Aorta (tissue), 5 donors: ENCODE measurements at places on chromosomes 12 and 14.

- DNase-seq, result no peak
Measured at GRCh38 chr14:54002653-54003052, 46.0 kb upstream of the BMP4 start.

- DNase-seq, result no peak
Measured at GRCh38 chr14:82251494-82251893, 717.8 kb upstream of the SEL1L start.

DNA sequence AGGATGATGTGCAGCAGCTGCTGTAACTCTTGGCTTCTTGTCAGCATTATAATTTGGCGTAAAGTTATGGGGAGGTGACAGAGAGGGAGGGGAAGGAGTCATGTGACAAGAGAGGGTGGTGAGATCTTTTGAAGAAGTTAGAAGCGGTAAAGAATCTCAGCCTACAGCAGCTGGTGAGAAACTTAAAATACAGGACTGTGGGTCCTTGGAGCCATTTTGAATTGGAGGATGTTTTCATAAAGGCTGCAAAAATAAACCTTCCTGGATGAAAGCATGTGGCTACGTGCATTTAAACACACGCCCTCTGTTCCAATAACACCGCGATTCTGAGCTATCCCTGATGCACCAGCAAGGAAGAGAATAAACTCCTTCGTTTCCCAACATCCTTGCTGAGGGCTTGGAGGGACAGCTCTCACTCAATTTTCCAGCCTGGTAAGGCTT, 133.7 kb downstream of the TMEM30B start:
- DNase-seq, result no peak

DNA sequence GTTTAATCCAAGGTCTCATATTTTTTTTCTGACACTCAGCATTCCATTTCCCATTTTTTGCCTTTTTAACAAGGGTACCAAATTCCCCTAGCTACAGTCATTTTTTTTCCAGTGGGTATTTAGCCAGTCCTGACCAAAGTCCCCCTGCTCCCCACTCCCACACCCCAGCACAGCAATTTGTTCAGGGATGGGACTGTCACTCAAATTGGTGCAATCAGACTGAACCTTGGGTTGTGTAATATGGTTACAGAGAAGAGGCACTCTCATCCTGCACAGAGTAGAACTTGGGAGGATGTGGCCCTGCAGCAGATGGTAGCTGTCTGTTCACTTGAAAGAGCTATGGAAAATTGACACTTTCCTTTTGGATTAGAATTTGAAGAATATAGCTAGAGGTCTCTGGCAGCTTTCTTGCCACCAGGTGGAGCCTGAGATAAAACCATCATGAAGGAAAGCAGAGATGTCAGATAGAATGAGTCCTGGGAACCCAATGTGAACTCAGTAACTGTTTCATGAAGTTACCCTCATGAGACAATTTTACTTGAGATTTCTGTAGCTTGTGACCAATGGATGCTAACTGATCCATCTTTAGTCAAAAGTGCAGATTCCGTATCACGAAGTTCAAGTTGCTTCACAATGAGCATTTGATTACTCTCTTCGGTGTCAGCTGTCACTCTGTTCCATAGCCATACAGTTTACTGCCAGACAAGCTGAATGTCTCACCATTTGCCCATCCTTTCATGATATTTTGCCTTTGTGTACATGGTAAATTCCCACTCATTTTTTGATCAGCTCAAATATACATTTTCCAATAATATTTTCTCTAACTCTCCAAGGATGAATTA, 394.0 kb upstream of the SYT1 start:
- DNase-seq, result no peak

DNA sequence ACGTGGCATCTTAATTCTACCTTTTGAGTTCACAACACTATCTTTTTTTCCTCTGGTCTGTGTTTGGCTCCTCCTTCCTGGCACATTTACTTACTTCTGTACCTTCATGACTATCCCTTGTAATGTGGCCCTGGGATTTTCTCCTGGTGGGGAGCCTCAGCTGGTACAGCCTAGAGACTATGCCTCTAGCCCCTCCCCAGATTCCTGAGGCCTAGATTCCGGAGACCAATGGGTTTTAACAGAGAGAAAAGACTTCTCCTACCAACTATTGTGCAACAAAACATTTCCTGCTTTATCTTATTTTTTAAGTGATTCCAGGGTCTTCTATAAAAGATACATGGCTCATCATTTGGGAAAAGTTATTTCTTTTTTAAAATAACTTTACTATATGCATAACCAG, 216.2 kb upstream of the KRR1 start:
- DNase-seq, result no peak

DNA sequence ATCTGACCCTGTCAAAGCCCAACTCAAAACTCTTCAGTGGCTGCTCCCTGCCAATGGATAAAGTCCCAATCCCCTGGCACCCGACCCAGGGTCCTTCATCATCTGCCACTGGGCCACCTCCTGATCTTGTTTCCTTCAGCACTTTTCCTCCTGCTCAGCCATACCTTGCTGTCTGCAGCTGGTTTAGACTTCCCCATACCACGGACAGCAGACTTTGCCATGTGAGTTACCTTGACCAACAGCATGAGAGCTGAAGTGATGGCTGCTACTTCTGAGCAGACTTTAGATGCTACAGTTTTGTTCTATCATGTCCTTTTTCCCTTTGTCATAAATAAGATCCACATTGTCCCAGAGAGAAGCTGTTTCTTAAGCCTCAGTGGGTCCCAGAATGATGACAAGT, 33.3 kb upstream of the STON2 start:
- no peak for DNase-seq

GRCh38 chr12:101166866-101167265, 43.2 kb downstream of the SLC5A8 start:
- no peak for DNase-seq

DNA sequence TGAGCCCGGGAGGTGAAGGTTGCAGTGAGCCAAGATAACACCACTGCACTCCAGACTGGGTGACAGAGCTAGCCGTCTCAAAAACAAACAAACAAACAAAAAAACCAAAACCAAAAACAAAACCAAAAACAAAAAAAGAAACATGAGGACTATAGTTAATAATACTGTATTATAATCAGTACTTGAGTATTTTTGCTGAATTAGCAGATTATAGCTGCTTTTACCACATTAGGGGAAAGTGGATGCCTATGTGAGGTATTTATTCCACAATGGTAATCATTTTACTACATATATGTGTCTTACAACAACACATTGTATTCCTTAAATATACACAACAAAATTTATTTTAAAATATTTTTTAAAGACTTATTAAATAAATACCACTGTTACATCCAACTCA, 101.4 kb upstream of the PPP4R3A start:
- no peak for DNase-seq

DNA sequence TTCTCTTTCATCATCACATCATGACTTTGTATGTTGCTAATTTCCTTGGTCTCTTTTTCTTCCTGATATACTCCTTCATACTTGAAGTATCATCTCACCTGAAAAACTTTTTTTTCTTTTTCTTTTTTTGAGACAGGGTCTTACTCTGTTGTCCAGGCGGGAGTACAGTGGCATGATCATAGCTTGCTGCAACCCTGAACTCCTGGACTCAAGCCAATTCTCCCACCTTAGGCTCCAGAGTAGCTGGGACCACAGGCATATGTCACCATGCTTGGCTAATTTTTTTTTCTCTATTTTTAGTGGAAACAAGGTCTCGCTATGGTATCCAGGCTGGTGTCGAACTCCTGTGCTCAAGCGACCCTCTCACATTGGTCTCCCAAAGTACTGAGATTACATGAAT, 107.6 kb downstream of the RALGAPA1 start:
- DNase-seq, result no peak

- DNase-seq, result no peak
Measured at GRCh38 chr12:57741413-57741789, 2.9 kb upstream of the AGAP2 start.

GRCh38 chr12:24773996-24774395, 174.9 kb downstream of the BCAT1 start:
- DNase-seq, result no peak

DNA sequence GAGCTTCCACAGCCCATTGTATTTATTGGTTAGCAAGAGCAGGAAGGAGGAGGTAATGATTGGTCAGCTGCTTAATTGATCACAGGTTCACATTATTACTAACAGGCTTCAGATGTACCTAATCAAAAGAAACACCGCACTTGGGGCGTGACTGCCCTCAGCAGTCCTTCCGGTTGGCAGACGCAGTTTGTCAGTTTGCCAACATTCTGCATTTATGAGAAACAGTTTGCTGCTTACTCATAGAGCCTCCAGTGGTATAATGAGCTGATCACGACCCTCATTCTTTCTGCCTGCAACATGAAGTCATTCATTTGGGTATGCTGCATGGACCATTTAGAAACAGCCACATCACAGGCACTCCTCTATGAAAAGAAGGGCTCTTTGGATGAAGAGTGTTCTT, 42.5 kb upstream of the PPM1H start:
- no peak for DNase-seq

- DNase-seq, result no peak
Measured at GRCh38 chr12:49937639-49938300, 12.8 kb upstream of the AQP2 start.

GRCh38 chr12:51320695-51321320, 3.2 kb downstream of the BIN2 start:
- no peak for DNase-seq

GRCh38 chr14:55336162-55336561, 64.9 kb downstream of the FBXO34 start:
- DNase-seq, result no peak

DNA sequence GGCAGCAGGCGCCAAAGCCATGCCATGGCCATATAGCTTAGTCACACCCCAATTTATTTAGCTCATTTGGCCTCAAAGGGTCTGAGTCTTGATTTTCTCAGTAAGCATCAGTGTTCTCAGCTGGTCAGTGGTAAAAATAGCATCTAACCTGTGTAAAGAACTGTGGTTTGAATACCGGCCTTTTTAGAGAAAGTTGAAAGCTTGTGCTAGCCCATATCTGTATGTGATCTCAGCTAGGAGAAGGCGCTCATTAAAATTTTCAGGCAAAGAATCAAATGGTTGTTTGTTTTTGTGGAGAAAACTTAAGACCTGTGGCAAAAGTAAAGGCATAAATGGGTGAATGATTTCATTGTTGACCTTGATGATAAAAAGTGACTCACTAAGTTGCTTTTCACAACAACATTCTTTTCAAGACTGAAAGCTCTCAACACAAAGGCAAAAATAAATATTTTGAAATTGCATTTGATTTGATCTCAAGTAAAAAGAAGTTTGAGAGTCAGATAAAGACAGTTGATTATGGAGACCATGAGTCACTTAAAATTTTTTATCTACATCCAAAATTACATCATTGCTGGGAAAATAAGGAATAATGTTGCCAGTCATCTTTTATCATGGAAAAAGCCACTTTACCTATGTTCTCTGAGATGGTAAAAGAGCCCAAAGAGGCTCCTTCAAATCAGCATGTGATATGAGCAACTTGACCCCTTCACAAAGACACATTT, 128.5 kb upstream of the RGS6 start:
- no peak for DNase-seq

DNA sequence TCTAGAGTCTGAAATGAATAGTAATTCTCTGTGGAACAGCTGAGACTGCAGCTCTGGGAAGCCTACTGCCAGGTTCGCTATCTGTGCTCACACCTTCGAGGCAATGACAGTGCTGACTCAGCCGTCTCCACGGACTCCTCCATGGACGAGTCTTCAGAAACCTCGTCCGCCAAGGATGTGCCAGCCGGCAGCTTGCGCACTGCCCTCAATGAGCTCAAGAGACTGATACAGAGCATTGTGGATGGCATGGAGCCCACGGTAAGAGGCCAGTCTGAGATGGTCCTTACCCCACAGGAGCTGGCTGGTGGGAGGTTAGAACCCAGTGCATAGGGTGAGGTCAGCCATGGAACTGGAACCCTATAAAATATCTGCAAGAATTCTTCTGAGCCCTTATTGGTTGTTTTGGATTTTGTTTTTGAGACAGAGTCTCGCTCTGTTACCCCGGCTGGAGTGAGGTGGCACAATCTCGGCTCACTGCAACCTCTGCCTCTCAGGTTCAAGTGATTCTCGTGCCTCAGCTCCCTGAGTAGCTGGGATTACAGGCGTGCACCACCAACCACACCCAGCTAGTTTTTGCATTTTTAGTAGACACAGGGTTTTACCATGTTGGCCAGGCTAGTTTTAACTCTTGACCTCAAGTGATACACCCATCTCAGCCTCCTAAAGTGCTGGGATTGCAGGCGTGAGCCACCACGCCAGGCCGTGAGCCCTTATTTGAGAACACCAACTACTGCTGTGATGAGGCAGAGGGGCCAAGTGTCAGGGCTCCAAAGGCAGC, 43.9 kb downstream of the RAB35 start:
- DNase-seq, result no peak

DNA sequence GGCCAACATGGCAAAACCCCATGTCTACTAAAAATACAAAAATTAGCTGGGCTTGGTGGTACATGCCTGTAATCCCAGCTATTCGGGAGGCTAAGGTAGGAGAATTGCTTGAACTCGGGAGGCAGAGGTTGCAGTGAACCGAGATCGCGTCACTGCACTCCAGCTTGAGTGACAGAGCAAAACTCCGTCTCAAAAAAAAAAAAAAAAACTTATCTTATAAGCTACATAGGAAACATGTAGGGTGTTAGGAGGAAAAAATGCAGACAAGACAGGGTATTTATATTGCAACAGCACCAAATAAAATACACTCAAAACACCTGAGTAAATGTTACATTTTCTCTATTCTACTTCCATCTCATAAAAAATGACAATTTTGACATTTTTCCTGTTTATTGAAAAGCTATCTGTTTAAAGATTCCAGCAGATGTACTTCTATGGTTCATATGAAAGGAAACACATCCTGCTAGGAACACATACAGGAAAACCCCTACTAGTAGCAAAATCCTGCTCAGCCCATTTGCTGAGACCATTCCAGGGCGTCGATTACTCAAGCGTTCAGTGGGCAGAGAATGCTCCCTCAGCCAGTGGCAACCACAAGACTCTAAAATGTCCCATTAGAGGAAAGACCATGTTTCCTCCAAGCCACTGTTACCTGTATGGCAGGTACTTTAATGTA, 19.7 kb downstream of the CORO1C start:
- no peak for DNase-seq

GRCh38 chr14:63375769-63376168, 57.0 kb upstream of the GPHB5 start:
- DNase-seq, result no peak

DNA sequence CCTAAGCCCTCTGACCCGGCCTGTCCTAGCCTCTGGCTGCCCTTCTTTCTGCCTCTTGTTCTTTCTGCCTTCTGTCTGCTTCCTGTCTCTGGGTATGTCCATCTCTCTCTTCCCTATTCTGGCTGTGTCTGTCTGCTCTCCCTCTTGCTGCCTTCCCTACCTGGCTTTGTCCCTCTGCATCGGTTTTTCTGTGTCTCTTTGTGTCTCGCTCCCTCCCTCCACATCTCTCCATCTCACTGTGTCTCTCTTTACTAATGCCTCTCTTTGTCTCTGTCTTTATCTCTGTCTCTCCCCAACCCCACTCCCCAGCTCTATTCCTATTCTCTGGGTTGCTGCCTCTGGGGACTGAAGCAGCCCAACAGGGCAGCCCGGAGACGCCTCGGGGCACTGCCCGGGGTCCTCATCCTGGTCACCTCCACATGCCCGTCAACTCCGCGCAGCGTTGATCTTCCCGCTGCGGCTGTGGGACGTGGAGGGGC, 10.1 kb downstream of the SHMT2 start:
- DNase-seq, result no peak

GRCh38 chr14:37778135-37778943, 182.9 kb downstream of the TTC6 start:
- no peak for DNase-seq
